Effector memory CD4-positive, alpha-beta T cell (primary cell): ENCODE measurements at places on chromosomes 6 and 20.

DNA sequence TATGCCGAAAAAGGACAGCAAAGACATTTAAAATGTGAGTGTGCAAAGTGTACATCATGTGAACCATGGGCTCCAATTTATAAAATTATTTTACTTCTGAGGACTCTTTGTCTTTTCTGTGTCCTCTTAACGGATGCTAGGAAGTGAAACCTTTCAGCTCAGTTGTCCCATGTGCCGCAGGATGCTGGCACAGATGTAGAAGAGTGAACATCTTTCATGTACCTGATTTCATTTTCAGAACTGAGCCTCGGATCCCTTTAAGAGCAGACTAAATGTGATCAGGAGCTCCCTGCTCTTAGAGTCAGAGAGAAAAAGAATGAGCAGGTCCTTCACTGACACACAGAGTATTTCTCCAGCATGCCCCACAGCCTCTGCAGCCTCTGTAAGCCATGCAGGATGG, 27.6 kb upstream of the FUCA2 start:
- DNase-seq = no peak

DNA sequence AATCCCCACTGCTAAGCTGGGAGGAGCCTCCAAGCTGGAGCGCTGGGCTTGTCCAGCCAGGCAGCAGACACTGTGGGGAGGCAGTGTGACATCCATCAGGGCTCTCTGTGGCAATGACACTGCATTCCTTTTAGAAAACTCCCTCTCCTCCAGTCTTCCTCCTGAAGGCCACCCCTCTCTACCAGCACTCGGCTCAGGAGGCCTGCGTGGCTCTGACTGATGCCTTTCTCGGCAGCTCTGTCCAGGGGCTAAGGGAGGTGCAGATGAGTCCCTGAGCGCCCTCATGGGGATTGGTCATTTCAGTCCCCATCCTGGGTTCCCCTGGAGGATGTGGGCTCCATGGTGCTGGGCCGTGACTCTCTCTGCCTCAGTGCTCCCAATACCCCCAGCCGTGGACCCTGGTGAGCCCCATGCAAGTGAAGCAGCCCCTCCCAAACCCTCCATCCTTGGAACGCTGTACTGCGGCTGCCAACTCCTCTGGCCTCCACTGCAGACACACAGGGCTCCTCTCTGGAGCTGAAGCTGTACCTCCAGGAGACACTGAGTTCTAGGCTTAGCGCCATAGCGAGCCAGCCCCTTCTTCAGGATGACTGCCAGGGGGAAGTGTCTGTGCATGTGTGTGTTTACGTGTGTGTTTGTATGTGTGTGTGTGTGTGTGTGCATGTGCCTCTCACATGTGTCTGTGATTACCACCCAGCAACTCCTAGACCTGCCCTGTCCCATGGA, 209.6 kb downstream of the ERMARD start:
- no peak for DNase-seq

- DNase-seq = no peak
Measured at GRCh38 chr20:47305667-47306066, 50.8 kb downstream of the ZMYND8 start.

DNA sequence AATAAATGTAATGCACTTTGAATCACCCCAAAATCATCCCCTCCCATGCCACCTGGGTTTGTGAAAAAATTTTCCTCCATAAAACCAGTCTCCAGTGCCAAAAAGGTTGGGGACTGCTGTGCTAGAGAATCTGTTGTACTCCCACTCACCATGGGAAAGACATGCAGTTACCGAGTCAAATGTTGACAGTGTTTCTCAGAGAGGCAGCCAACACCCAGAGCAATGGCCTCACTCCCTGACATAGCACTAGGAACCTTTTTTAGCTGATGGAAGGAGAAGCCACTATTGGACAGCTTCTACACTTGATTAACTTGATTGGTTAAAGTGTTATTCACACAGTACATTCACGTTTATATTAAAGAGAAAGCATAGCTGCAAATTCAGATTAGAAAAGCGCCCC, 59.8 kb upstream of the MANEA start:
- no peak for DNase-seq

DNA sequence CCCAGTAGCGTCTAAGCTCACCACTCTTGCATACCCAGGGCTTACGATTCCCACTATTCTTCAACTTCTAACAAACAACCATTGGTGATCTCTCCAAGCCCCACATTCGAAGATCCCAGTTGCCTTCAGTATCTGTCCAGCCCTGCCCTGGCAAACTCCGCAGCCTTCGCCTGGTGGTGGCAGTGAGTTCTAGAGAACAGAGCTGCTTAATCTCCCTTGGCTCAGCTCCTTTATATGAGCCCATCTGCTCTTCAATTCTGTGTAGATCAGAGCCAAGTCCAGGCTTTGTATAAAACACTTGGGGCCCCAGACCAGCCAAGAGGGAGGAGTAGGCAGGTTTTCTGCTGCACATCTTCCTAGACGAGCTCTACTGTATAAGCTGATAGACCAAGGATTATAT, 193.3 kb downstream of the PHACTR1 start:
- DNase-seq = no peak

GRCh38 chr20:38135271-38135650, 29.8 kb downstream of the TGM2 start:
- no peak for DNase-seq

DNA sequence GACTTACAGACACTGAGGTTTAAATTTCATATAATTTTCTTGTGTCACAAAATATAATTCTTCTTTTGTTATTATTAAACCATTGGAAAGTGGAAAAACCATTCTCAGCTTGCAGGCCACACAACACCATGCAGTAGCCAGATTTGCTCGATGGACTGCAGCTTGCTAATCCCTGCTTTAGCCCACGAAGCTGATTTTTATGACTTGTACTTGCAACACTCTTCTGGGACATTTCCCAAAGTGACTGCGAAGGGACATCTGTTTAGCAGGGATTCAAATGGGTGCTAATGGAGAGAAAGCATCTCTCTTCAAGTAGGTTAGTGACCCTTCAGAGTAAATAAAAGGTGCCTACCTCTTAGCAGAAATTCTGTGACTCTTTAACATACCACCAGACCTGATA, 304.6 kb upstream of the ZFP64 start:
- DNase-seq = no peak

- DNase-seq = no peak
Measured at GRCh38 chr6:99604166-99605073, 2.2 kb upstream of the PRDM13 start.

DNA sequence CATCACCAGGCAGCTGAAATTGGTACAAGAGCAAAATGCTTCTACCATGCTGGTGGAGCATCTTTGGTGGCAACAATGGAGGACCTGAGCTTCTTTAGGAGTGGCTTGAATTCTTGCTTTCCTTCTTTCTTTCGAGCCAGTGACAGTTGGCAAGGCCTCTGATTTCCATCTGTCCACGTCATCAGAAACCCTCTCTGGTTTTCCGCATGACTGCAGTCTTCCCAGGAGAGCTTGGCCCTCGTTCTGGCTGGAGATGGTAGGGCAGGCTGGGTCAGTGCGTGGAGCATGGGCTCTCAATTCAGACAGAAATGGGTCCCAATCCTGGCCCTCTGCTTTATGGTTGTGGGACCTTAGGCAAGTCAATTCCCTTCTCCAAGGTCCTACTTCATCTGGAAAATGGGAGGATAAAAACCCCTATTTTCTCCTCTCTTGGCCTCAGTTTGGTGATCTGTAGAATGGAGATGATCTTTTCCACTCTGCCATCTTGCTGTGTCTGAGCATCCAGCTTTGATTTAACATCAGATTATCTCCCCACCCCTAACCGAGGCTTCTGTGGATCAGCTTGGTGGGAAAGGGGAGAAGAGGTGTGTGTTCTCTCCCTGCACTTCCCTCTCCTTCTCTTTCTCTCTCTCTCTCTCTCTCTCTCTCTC, 3.6 kb upstream of the BPIFB1 start:
- no peak for DNase-seq

GRCh38 chr20:57573242-57573641, 12.3 kb downstream of the PCK1 start:
- DNase-seq = no peak

GRCh38 chr6:52102405-52102804, 15.0 kb upstream of the PKHD1 start:
- DNase-seq = no peak
